ENCODE measurements at places on chromosomes 5 and 9.

DNA sequence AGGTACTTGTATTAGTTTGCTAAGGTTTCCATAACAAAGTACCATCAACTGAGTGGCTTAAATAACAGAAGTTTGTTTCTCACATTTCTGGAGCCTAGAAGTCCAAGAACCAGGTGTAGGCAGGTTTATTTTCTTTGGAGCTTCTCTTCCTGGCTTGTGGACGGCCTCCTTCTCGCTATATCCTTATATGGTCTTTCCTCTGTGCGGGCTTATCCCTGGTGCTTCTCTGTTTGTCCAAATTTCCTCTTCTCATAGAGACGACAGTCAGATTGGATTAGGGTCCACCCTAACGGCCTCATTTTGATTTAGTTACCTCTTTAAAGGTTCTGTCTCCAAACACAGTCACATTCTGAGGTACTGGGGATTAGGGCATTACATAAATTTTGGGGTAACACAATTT lies 88.3 kb downstream of the RMI1 start:
- DNase-seq, result no peak

DNA sequence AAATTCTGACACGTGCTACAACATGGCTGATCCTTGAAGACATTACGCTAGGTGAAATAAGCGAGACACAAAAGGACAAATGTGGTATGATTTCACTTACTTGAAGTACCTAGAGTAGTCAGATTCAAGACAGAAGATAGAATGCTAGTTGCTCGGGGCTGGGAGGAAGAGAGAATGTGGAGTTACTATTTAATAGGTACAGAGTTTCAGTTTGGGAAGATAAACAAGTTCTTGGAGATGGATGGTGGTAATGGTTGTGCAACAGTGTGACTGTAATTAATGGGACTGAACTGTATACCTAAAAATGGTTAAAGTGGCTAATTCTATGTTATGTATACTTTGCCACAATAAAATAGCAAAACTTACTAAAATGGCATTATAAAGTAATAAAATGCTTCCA lies 34.4 kb downstream of the PAM start:
- no peak for DNase-seq

DNA sequence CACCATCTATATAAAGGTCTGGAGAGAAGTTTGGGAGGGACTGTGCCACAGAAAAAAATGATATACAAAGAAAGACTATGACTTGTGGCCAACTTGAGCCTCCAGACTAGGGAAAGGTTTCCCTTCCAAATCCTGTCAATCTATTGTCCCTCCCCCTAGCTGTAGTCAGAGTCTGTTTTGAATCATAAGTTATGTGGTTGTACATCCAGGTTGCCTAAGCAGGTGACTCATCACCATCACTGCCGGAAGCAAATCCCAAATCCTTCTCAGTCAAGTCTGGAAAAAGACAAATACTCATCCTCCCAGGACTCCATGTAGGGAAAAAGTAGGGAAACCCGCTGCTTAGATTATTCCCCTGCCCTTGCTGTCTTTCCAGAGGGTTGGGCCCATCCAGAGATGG lies 235.7 kb downstream of the CDK5RAP2 start:
- no peak for DNase-seq

- DNase-seq, result no peak
Measured at GRCh38 chr9:77949751-77950436, 81.7 kb downstream of the GNAQ start.

DNA sequence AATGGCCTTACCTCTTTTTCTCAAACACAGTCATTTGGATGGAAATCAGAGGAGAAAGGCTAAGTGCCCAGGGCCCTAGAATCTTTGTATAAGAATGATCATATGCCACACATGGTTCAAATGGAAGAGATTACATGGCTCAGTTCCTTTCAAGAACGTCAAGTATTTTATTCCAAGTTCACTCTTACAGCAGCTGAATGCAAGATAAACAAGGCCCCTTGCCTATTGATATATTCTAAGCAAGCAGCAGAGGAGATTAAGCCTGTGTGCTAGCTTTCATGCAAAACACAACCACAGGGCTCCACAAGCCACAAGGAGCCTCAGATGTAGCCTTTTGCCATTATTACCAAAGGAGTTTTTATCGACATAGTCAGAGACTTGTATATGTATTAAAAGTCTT lies 55.3 kb upstream of the SLCO6A1 start:
- DNase-seq, result no peak

GRCh38 chr5:11027660-11028059 lies 266.6 kb upstream of the DAP start:
- no peak for DNase-seq

DNA sequence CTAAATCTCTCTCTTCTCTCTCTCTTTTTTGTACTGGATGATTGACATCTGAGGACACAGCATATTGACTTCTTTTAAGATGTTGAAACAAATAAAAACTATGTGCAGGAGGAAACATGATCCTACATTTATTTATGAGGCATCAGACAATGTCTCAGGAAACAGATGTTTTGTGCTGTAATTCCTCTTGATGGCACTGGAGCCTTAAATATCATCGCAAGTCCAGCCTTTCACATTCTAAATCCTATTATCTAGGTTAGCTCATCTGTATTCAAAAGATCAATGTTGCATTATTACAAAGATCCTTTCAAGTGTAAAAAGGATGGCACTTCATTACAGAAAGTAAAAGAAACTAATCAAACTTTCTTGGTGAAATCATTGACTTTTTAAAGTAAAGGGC lies 63.9 kb downstream of the MAT2B start:
- no peak for DNase-seq

GRCh38 chr9:93670208-93671019 lies 94.0 kb downstream of the PHF2 start:
- DNase-seq, result no peak

- DNase-seq, result no peak
Measured at GRCh38 chr5:29077451-29077850, 2039.1 kb upstream of the CDH9 start.

GRCh38 chr9:86488345-86488744 lies 134.1 kb upstream of the TUT7 start:
- no peak for DNase-seq

DNA sequence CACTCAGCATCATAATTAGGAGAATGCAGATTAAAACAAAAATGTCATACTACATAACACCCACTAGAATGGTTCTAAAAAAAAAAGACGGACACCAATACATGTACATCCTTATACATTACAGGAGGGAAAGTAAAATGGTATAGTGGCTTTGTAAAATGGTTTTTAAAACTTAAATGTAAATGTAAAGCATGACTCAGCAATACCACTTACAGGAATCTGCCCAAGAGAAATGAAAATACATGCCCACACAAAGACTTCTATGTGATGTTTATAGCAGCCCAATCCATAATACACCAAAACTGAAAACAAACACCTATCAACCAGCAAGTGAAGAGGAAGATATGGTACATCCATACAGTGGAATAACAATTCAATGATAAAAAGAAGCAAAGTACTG lies 939.1 kb upstream of the ACO1 start:
- no peak for DNase-seq

GRCh38 chr5:168076561-168076991 lies 214.9 kb upstream of the WWC1 start:
- DNase-seq, result no peak

DNA sequence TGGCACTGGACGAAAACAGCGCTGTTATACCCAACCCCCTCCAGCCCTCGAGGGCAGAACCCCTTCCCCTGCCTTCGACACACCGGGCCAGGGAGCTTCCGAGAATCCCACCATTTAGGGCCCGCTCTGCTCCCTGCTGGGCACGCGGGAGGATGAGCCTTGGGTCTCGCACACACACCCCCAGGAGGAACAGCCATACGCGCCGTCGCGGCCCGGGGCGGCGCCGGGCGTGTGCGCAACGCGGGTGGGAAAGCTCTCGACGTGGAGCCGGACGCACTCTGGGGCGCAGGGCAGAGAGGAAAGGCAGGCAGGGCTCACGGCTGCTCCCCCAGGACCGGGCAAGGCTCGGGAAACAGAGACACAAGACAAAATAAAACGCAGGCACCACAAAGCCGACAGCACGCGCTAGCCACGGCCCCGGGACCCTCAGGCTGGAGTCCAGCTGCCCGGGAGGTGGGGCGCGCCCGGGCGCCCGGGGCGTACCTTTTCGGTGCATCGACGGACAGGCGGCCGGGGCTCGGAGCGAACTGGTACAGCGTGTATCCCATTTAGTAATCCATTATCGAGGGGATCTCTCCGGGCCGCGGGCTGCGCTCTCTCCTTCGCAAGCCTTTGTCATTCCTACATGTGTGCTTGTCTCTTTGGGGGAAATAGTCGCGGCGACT lies 789 bp downstream of the SEMA6A start:
- no peak for DNase-seq

DNA sequence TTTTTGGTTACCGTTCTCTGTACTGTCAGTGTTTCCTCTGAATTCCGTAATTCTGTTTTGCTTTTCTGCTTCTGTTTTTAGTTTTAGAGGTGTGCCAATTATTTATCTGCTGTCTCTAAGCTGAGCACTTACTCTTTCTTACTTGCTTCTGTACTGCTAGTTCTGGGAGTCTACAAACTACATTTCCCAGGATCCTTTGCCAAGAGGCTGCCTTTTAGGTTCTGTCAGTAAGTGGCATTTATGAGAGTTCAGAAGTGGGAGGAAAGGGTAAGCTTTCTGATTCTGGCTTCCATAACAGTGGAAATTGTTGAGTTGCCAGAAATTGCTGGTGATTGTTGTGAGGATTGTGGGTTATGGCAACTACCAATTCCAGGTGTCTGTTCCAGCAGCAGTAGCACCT lies 102.4 kb downstream of the OSTF1 start:
- no peak for DNase-seq

GRCh38 chr9:22165144-22165543 lies 156.0 kb upstream of the CDKN2B start:
- no peak for DNase-seq

DNA sequence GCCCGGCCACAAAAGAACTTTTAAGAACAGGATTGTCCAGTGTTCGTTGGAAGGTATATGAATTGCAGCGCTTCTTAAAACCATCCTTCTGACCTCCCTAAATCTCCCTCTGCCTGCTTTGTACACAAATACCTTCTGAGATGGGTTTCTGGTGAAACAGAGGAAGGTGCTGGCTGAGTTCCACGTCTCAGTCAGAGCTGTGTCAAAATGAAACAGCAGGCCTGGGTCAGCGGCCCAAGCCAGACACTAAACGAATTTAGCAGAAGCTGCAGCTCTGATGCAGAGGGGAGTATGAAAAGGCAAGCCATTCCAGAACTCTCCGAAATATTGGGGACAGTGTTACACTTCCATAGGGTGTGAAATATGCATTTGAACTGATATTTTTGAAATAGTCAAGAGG lies 37.8 kb upstream of the CRB2 start:
- DNase-seq, result no peak

- no peak for DNase-seq
Measured at GRCh38 chr9:109143881-109144562, 23.0 kb downstream of the FRRS1L start.

- DNase-seq, result no peak
Measured at GRCh38 chr5:135364421-135365262, 34.4 kb downstream of the MACROH2A1 start.

- DNase-seq, result no peak
Measured at GRCh38 chr5:15492545-15492944, 7.4 kb upstream of the FBXL7 start.

DNA sequence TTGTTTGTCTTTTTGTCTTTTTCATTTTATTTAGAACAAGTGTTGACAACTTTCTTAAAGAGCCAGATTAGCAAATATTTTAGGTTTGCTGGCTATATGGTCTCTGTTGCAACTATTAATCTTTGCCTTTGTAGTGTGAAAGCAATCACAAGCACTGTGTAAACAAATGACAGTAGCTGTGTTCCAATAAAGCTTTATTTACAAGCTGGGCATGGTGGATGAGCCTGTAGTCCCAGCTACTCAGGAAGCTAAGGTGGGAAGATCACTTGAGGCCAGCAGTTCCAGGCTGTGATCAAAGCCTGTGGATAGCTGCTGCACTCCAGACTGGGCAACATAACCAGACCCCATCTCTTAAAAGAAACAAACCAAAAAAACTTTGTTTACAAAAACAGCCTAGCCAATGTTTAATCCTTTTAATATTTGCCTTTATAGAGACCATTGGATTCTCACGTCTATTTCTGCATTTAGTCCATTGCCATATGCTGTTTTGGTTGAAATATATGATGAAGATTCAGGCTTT lies 2.5 kb downstream of the C5orf22 start:
- no peak for DNase-seq

GRCh38 chr9:133553973-133554713 lies 19.6 kb downstream of the ADAMTSL2 start:
- DNase-seq, result no peak
